ENCODE measurements at places on chromosomes 11 and 22. TPM values are rescaled to one million over a fixed set of nuclear protein-coding genes. Genes with fewer than 3 reads are reported as not detected.

SPI1 gene
- not detected for total RNA-seq

LYVE1 gene
- total RNA-seq, result not detected

EXPH5 gene
- total RNA-seq, result 0.05 TPM

UBQLNL gene
- total RNA-seq, result 0.05 TPM

PRR33 gene
- total RNA-seq, result not detected

RAB39A gene
- total RNA-seq, result not detected

ISX gene
- total RNA-seq, result not detected

MS4A12 gene
- total RNA-seq, result not detected

OR4D5 gene
- not detected for total RNA-seq

PRODH gene
- not detected for total RNA-seq

ANGPTL5 gene
- total RNA-seq, result not detected

DMC1 gene
- not detected for total RNA-seq

KRTAP5-10 gene
- not detected for total RNA-seq

PEX16 gene
- total RNA-seq, result 33.4 TPM

DDI1 gene
- total RNA-seq, result not detected

PLA2G6 gene
- 2.5 TPM for total RNA-seq

KRTAP5-1 gene
- total RNA-seq, result not detected

MIOX gene
- not detected for total RNA-seq

GAB4 gene
- total RNA-seq, result not detected

CLCF1 gene
- 6.9 TPM for total RNA-seq

LMO1 gene
- not detected for total RNA-seq

NCR3LG1 gene
- total RNA-seq, result 0.13 TPM

OR2AG2 gene
- total RNA-seq, result not detected

CRY2 gene
- total RNA-seq, result 17.3 TPM

IL18 gene
- 1.2 TPM for total RNA-seq

ARHGAP20 gene
- 2.2 TPM for total RNA-seq

IL10RA gene
- total RNA-seq, result not detected

CDC42BPG gene
- total RNA-seq, result not detected

OR8D4 gene
- total RNA-seq, result not detected

APLNR gene
- not detected for total RNA-seq

ATP5MG gene
- 51.1 TPM for total RNA-seq

ST14 gene
- not detected for total RNA-seq

ACER3 gene
- 13.9 TPM for total RNA-seq

LIMK2 gene
- total RNA-seq, result 18.6 TPM
